ENCODE measurements at places on chromosomes 2 and 18.

GRCh38 chr2:162677476-162677875 lies 161.1 kb downstream of the KCNH7 start:
- no peak for DNase-seq

DNA sequence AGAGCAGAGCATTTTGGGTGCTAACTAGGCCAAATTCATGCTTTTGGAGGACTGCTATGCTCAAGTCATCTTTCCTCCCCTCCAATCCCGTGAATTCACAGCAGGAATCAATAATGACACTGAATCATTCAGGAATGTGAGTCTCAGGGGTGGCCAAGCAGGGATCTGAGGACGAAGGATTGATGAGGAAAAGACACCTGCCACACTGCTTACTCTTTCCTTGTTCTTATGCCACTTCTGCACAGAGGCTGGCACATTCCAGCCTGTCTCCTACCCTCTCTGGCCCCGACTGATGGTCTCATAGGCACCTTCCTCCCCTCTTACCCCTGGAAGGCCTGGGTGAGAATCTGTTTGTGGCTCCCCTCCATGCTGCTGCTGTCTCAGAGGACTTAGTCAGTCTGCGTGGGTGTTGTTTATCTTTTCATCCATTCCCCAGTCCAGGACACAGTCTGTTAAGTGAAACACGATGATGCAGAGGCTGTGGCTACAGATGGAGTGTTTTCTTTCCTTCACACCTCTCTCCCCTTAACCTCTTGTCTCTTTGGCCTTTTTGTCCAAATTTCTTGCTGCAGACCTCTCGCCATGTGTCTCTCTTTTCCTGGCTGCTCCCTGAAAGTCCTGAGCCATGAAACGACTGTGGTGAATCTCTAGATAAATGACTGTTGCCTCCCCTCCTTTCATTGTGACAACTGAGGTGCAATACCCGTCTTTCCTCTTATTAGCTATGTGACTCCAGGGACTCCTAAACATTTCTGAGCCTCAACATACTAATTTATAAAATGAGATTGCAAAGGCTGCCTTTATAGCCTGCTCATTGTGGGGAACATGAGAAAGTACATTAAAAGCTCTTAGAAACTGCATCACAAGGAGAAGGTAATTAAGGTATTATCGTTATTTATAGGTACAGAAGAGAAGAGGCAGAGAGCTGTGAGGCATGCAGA lies 86.9 kb downstream of the RDH14 start:
- DNase-seq: no peak

DNA sequence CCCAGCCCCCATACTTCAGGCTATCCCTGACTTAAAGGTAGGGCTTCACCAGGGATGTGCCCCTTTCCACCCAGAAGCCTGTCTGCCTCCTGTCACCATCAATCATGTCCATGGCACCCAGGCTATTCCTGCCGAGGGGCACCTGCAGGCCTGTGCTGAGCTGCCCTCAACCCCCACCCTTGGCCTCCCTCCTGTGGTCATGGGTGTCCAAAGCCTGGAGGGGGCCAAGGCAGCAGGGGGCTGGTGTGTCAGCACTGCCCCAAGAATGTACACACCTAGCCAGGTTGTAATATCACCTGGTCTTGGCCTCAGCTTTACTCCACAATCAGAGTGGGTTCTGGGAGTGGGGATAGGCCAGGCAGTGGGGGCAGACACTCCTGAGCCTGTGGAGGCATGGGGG lies 69.3 kb downstream of the SUCLG1 start:
- DNase-seq: no peak

DNA sequence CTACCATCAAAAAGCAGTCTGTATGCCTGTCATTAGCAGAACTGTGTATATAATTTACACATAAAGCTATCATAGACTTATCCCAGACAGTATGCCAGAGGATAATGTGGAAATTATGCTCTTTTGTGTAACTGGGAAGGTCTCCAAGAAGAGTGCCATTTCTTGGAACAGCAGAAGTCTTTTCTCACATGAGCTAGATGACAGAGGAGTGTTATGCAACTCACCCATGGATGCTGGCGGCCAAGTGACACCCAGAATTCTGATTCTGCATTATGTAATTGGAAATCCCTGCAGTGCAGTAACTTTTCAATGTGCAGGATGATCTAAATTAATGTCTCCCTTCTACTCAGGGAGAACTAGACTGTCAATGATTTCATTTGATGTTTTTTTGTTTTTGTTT lies 160.0 kb downstream of the UBE2E3 start:
- no peak for DNase-seq

DNA sequence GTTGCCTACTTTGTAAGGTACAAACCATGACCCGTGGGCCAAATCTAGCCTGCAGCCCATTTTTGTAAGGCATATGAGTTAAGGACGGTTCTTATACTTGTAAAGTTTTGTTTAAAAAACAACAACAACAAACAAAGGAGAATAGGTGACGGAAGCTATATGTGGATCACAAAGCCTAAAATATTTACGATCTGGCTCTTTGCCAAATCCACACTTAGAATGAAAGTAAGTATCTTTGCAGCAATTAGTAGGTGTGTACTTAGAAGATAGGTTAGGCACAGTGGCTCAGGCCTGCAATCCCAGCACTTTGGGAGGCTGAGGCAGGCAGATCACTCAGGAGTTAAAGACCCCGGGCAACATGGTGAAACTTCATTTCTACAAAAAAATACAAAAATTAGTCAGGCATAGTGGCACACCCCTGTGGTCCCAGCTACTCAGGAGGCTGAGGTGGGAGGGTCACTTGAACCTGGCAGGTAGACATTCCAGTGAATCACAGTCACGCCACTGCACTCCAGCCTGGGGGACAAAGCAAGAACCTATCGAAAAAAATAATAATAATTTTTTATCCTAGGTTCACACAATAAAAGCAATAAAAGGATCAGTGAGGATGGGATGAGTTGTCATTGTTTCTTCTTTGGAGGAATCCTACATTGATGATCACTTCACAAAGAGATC lies 57.8 kb upstream of the CTAGE1 start:
- DNase-seq: no peak

GRCh38 chr18:55256226-55256928 lies 297.1 kb upstream of the CCDC68 start:
- no peak for DNase-seq

DNA sequence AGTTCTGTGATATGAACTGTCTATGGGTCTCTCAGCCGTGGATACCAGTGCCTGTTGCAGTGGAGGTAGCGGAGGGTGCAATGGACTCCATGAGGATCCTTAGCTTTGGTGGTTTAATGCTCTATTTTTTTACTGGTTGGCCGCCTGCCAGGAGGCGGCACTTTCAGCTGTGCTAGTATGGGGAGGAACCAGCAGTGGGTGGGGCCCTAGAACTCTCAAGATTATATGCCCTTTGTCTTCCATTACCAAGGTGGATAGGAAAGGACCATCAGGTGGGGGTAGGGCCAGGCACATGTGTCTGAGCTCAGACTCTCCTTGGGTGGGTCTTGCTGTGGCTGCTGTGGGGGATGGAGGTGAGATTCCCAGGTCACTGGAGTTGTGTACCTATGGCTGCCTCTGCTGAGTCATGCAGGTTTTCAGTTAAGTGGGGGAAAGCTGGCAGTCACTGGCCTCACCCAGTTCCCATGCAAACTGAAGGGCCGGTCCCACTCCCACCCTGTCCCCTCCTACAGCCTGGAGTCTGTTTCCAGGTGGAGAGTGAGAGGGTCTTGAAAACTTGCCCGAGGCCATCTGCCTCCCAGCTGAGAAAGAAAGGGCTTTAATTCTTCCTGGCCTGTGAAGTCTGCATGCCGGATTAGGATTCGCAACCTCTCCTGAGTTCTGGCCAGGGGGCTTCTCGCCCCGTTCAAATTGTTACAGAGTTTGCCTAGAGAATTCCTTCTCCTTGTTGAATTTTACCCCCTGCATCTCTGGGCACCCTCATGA lies 14.5 kb downstream of the KCNS3 start:
- no peak for DNase-seq

- no peak for DNase-seq
Measured at GRCh38 chr2:120465989-120466703, 120.2 kb downstream of the INHBB start.
